ENCODE measurements at places on chromosomes 11 and 22. TPM values are rescaled to one million over a fixed set of nuclear protein-coding genes. Genes with fewer than 3 reads are reported as not detected.

DNA sequence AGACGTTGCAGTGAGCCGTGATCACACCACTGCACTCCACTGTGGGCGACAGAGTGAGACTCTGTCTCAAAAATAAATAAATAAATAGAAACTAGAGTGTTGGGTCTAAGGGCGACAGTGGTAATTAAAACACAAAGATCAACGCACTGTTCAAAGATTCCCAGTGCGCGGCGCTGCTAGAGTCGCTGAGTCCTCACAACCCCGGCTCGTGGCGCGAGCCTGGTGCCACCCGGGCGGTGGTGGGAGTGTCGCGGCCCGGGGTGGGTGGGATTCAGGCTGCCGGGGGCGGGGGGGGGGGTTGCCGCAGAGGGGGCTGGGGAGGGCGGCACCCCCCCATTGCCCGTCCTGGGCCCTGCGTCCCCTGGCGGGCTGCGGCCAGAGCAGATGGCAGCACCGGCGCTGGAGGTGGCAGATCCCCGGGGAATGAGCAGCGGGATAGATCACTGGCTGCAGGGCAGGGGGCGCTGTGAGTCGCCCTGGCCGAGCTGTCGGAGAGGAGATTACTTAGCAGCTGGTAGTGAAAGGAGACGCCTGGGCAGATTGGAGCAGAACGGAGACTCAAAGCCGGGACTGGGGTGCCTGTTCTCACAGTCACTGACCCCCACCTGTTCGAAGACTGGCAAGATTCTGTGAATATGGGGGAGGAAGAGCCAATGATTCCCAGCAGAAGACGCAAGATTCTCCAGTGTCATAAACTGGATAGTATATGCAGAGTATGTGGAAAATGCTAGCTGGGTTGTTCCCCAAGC is 30.2 kb upstream of the APOBEC3A start:
- peak; percentile 68 for DNase-seq

DNA sequence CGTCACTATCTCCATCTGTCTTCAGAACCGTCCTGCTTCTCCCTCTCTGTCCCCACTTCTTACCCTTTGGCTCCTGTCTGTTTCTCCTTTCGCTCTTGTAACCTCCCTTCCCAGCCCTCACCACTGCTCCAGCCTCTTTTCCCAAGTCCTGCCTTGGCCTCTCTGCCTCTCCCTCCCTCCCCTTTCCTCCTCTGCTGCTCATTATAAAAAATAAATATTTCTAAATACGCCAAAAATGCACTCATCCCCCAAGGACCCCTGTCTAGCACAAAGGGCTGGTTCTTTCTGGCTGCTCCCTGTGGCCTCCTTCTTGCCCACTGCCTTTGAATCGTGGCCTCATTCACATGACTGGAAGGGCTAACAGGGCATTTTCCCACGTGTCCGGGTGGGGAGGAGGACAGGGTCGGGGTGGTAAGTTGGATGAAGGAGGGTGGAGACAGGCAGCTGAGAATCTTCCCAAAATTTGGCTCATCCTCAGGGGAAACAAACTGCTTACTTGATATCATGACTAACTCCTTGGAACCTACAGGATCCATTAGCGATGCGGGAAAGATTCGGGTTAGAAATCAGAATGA is 26.4 kb upstream of the OAF start:
- DNase-seq, result peak; percentile 47

DNA sequence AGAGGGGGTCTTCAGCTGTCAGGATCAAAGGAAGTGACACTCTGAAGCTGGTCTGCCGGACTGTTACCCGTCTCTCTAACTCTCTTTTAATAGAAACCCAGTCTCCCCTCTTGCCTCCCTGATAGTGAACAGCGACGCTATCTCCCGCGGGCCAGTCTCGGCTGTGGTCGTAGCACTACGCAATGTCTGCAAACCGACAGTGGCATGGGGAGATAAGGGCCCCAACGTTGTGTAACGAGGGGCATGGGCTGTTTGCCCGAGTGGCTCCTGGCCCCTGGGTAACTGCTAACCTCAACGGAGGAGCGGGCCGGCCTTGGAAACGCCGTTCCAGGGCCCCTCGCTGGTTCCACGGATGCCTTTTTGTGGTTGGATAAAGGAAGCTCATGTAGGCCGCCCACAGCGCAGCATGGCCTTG is 23.3 kb downstream of the ZBTB16 start:
- no peak for DNase-seq

Gene MAJIN
- not detected for total RNA-seq

GRCh38 chr11:73173755-73174494 is 31.8 kb upstream of the FCHSD2 start:
- DNase-seq, result peak; percentile 78

Gene MS4A15
- total RNA-seq, result not detected
